Uterus (tissue), 4 donors: ENCODE measurements at places on chromosomes 3 and 15. TPM values are rescaled to one million over a fixed set of nuclear protein-coding genes. Genes with fewer than 3 reads are reported as not detected.

Gene PARP14
- 62.2 TPM for total RNA-seq

DNA sequence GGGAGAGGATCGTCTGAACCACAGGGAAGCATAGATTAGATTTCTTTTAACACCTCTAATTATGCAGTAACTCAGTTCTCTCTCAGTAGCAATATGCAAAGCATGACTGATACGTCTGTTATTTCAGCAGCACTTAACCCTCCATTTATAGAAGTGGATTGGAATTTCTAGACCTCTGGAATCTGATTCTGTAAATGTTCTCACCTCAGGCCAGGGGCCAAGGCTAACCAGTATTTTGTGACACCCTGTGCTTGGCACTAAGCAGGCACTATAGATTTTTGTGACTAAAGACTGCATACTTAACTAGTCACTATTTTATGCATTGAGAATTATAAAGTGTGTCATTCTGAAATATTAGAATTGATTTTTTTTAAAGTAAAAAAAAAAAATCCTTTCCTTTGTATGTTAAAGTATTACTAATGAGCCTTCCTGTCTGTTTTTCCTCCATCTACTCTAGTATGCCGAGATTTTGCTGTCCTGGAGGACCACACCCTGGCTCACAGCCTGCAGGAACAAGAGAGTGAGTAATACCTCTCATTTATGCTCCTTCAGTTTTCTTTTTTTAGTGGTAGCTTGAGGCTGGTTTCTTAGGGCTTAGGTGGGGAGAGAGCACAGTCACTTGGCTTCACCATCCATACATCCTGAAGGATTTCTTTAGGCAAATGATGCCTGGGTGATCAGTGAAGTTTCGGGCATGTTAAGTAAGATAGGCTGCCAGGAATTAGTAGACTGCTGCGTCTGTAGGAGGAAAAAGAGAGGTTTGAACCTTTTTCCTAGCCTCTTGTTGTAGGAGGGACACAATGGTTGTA is 26.5 kb upstream of the UTS2B start:
- DNase-seq: peak; percentile 18

Gene SGO1
- not detected for total RNA-seq

Gene KCNAB1
- total RNA-seq: 12.8 TPM

GRCh38 chr15:56344336-56344735 is 20.9 kb upstream of the TEX9 start:
- no peak for DNase-seq

DNA sequence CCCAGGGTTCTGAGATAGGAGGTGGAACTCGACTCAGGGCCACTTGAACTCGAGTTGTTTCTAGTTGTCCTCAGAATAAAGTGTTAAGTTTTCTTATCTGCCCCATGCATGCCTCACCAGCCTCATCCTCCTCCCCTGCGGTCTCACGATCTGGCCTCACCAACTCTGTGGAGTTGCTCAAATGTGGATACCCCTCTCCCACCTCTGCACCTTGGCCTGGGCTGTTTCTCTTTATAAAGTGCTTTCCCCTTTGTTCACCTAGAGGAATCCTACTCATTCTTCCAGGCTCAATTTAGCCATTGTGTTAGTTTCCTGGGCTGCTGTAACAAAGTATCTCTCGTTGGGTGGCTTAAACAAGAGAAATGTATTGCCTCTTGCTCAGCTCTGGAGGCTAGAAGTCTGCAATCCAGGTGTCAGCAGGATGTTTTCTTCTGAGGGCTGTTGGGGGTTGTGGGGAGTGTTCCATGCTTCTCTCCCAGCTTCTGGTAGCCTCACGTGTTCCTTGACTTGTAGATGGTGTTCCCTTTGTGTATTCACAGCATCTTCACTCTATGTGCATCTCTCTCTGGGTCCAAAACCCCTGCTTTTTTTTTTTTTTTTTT is 100.7 kb downstream of the MEX3B start:
- no peak for DNase-seq

DNA sequence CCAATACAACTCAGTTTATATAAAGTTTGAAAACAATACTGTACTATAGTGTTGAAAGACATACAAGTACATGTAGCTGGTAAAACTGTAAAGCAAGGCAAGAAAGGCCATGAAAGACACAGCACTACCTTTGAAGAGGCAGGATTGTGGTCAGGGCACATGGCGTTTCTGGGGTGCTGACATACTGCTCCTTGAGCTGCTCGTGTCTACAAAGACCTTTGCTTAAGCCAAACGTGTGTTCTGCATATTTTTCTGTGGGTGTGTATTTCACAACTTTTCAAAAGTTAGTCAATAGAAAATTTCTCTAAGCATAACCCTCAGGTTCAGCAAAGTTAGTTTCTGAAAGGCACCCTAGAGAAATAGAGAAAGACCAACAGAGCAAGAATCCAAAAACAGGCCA is 14.1 kb upstream of the TOPAZ1 start:
- DNase-seq: no peak

- no peak for DNase-seq
Measured at GRCh38 chr15:56672721-56673120, 60.6 kb downstream of the ZNF280D start.

GRCh38 chr3:48514431-48515227 is 10.7 kb upstream of the SHISA5 start:
- no peak for DNase-seq

Gene ANKRD34C
- not detected for total RNA-seq

- DNase-seq: no peak
Measured at GRCh38 chr3:12832350-12833221, 8.8 kb downstream of the RPL32 start.

DNA sequence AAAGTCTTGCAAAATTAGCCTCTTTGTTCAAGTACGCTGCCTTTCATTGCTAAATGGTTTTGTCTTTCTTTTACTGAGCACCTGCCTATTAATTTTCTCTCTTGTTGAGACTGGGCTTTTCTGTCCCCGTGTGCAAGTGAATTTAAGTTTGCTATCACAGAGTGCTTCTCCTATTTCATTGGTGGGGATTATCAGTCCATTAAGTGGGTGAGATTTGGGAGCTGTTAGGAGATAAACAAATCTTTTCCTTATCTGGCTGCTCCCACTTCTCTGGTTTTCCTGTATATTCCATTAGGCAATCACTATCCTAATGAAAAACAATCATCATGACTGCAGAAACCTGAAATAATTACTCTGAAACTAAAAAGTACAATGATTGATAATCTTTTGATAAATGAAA is 254.2 kb downstream of the NR1D2 start:
- no peak for DNase-seq

Gene ARGFX
- total RNA-seq: not detected

- DNase-seq: no peak
Measured at GRCh38 chr3:133475245-133476010, 75.6 kb downstream of the BFSP2 start.

GRCh38 chr3:197758512-197758911 is 8.8 kb downstream of the FYTTD1 start:
- no peak for DNase-seq

- no peak for DNase-seq
Measured at GRCh38 chr3:125266971-125267370, 54.4 kb upstream of the SLC12A8 start.

Gene GHRL
- not detected for total RNA-seq

Gene ATP13A5
- total RNA-seq: not detected

DNA sequence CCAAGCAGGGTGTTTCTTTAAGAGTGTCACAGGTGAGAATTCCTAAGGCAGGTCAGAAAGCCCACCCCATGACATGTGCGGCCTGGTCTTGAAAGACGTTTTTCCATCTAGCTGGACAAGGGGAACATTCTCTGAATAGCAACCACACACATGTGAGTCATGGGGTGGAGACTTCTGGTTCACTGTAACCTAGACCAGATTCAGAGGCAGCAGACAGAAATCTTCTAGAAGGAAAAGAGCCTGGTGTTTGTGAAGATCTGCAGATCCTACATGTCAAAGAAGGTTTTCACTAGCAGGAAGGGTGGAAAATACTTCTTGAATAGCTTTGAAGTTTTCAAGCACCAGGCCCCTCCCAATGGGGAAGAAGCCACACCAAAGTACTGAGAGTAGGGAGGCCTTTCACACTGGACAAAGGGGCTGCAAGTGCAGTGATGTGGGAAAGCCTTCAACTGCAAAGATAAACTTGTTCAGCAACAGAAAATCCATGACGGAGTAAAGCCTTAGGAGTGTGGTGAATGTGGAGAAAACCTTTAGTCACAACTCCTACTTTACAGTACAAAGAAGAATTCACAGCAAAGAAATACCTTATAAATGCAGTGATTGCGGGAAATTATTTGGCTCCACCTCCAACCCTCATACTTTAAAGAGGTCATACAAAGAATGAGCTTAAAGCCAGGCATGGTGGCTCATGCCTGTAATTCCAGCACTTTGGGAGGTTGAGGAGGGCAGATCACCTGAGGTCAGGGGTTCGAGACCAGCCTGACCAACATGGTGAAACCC is 17.6 kb downstream of the ADAM10 start:
- DNase-seq: no peak

GRCh38 chr15:66323312-66323928 is 30.1 kb downstream of the DIS3L start:
- no peak for DNase-seq

DNA sequence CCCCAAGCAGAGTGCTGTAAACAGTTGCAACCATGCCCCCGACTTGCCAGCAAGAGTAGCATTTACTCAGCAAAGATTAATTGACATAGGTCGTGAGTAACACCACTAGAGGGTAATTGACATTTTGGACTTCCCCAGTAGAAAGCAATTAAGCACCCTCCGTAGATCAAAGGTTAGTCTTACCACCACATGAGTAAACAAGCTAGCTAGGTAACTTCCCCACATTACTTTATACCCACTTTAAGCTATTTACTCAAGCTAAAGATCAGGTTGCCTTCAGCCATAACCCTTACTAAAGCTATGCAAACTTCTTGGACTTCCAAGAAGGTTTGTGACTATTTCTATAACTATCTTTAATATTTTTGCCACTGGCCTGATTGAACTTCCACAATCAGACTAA is 1072.7 kb downstream of the OTOL1 start:
- no peak for DNase-seq

GRCh38 chr15:80414546-80415357 is 10.6 kb downstream of the ARNT2 start:
- DNase-seq: no peak

Gene C3orf20
- total RNA-seq: not detected
